ENCODE measurements at places on chromosomes 6 and 20.
A peak's percentile ranks its signal among the peaks of the same experiment; 100 is the strongest.

DNA sequence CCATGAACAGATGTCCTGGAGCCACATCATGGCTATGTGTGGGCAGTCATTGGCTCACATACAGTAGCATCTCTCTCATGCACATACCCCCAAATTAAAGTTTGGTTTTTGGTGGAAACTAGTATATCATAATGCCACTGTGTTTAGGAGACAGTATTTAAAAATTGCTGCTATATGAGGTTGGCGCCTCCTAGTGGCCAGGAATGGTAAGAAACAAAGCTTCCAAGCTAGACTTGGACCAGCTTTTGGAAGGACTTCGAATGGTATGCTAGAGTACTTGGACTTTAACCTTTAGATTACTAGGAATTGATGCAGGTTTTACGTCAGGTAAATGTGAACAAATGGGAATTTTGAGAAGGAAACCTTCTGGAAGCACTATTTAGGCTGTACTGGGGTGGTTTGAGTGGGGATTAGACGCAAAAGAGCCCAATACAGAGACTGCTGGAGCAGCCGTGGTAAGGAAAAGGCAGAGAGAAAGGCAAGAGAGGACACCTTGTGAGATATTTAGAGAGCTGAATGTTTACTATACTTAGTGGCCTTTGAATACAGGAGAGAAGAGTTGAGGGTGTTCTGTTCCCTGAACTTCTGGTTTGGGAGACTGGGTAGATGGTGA, 23.8 kb downstream of the PRSS35 start:
- peak; percentile 28 for DNase-seq

- peak; percentile 79 for DNase-seq
Observed at GRCh38 chr6:113995634-113996033, 24.7 kb upstream of the HDAC2 start.

DNA sequence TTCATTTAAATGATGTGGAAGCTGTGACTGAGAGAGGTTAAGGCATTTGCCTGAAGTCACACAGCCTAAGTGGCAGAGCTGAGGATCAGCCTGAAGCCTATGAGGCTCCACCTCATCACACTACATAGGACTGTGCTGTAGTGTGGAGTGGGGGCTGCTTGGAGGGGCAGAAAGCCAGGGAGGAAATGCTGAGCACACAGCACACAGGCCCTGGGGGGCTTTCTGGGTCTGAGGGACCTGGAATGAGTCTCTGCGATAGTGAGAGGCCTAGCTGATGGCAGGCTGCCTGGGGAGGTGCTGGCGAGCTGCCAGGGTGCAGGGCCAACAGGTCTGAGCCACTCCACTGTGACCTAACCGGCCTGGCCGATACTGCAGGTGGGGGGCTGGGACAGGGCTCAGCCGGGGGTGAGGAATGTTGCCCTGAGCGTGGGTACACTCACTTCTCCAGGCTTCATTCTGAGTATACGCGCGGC, 2.2 kb upstream of the ARHGAP40 start:
- no peak for DNase-seq

DNA sequence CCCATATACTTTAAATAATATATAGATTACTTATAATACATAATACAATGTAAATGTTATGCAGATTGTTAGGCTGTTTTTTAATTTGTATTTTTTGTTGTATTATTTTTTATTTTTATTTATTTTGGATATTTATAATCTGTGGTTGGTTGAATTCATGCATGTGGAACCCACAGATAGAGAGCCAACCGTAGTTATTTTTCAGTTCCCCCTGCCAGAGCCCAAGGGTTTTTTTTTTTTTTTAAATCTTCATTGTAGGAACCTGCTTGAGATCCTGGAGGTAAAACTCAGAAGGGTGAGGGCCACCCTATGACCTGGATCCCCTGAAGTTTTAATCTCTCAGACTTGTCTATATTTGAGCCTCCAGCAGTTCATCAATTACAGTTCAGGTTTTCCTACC, 133.2 kb downstream of the B3GAT2 start:
- no peak for DNase-seq

DNA sequence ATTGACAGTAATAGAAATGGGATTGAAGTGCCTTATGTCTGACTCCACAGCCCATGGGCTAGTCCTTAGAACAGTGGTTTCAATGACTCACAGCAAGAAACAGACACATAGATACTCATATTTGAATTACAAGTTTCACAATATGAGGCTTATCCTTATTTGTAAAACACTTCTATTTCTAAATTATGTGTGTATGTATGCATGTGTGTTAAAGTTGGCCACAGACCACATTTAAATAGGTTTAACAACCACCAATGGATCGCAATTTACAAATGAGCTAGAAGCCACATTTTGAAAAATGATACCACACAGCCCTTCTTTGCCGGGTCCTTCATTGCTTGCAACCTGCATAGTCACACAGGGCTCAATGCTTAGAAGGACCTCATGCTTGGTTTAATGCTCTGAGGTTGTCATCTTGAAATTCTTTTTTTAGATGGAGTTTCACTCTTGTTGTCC, 157.8 kb upstream of the PREP start:
- DNase-seq, result no peak

- no peak for DNase-seq
Observed at GRCh38 chr20:59666586-59666985, 62.2 kb downstream of the PHACTR3 start.

DNA sequence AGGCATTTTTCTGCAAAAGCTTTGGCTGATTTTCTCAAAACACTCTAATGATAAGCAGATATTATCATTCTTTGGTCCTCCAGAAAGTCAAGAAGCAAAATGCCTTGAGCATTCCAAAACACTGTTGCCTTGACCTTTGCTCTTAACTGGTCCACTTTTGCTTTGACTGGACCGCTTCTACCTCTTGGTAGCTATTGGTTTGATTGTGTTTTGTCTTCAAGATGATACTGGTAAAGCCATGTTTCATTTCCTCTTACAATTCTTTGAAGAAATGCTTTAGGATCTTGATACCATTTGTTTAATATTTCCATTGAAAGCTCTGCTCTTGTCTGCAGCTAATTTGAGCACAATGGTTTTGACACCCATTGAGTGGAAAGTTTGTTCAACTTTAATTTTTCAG, 35.6 kb upstream of the SDHAF4 start:
- DNase-seq, result no peak

DNA sequence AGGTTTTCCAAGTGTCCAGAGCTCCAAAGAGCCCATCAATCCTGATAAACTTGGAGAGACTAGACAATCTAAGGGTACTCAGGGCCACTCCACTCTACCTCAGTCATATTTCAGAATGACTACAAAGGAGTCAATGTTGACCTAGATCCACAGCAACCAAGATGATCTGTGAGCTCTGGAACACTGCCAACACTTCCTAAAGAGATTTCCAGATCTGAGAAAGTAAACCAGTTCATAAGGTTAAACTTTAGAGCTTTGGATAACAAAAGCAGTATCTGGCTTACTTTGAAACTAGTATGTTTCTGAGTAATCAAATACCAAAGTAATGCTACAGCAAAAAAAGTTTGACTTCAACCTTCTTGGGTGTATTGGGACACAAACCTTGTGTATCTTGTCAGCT, 122.7 kb downstream of the BTBD9 start:
- DNase-seq, result no peak

GRCh38 chr6:88679841-88680240, 283.6 kb downstream of the RNGTT start:
- no peak for DNase-seq

- peak; percentile 9 for DNase-seq
Observed at GRCh38 chr6:88301888-88302768, 136.0 kb upstream of the CNR1 start.

DNA sequence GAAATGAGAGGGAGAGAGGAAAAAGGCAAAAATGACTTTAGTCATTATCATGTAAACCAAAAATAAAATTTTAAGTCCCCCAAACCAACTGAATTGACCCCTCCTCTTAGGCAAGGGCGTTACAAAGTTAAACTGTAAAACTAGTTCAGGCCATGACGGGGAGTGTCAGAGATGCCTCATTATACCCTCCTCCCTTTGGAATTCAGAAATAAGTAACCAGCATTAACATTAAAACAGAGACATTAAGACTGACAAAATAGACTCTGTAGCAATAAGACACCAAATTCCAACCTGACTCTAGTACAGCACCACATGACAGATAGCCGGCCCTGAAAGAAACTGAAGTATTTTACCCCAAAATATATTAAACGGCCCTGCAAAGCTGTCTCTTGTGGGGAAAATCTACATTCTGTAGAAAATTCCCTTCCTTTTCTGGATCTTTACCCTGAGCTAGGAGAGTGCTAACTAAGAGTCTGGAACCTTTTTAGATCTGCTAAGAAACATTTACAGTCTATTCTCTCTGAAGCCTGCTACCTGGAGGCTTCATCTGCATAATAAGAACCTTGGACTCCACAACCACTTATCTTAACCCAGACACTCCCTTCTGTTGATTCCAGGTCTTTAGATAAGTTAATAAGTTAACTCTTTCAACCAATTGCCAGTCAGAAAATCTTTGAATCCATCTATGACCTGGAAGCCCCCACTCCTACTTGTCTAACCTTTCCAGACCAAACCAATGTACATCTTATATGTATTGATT, 150.7 kb downstream of the PKHD1 start:
- DNase-seq, result no peak

DNA sequence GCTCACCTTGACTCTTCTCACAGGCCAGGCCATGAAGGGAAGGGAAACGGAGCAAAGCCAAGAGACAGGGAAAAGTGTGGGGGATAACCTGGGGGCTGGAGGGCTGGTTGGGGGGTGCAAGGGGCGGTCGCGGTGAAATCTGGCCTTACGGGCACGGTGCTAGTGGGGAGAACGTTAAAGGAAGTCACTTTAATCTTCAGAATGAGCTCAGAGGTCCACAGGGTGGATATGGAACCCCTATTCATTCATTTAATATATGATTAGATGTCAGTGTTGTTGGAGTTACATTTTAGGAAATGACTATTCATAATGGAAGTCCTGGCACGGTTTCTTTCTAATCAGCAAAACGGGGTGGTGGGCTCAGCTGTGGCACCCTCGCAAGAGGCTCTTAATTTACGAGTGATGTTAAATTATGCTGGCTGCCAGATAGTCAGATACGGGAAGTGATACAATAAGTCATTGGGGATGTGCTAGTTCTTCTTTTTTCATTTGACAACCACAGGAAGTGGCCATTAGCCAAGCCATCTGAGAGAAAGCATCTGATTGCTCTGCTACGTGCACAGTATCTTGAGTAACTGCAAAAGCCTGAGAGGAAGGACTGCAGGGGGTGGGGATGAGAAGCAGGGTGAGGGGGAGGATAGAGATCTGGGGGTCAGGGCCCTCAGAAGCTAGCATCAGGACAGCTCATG, 253.0 kb downstream of the QKI start:
- DNase-seq, result no peak

DNA sequence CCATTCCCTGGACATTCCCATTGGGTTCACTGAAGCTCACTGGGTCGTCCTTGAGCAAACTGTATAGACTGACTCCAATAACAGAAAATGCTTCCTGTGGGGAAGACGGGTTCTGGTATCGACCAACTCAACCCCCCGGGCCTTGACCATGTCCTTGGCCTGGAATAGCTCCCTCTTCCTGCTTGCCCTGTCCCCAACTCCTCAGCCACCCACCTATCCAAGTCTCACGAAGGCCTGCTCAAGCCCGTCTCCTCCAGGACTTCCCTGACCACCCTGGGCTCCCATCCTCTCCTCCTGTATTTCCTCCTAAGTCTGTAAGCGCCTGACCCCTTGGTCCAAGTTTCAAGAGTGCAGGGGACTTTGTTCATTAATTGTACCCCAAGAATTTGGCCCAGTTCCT, 2.8 kb upstream of the HMGA1 start:
- no peak for DNase-seq

- DNase-seq, result no peak
Observed at GRCh38 chr6:152241013-152241766, 396.0 kb downstream of the SYNE1 start.

DNA sequence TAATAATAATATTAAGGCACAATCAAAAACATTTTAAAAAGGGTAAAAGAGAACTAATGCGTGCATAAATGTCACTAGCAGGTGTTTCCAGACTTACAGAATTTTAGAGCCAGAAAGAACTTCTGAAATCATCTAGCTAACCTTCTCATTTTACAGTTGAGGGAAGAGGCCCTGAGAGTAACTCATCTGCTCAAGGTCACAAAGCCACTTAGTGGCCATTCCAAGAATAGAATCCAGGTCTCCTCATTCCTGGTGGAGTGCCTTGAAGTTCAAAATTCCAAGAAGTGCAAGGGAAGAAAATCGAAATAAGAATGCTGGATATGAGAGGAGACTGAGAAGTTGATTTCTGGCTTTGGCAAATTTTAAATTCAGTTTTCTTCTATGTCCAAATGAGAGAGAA, 3.2 kb upstream of the KIAA0408 start:
- no peak for DNase-seq

DNA sequence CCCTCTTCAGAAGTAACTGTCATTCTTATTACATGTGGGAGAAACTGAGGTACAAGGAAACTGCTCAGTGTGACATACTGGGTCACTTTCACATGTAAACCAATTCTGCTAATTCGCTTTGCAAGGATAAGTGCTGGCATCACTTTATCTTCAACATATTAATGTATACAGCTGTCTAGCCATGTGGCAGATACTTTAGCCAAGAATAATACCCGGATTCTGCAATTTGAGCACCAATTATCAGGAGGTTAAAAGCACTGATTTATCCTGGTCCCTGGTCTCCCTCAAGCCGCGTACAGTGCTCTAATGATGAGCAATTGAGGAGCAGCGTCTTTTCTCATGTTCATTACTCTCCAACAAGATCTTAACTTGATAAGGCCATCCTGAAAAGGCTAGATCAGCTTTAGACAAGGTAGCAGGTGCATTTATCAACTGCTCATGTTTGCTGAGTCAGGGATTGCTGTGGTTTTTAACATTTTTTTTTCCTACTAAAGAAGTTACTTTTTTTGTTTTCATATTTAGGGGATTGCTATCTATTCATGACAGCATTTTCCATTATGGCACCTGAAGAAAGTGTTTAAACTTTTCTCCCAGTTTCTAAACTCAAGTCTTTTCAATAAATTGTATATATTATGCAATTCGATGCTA, 1066.3 kb upstream of the MAP3K7 start:
- DNase-seq, result no peak

DNA sequence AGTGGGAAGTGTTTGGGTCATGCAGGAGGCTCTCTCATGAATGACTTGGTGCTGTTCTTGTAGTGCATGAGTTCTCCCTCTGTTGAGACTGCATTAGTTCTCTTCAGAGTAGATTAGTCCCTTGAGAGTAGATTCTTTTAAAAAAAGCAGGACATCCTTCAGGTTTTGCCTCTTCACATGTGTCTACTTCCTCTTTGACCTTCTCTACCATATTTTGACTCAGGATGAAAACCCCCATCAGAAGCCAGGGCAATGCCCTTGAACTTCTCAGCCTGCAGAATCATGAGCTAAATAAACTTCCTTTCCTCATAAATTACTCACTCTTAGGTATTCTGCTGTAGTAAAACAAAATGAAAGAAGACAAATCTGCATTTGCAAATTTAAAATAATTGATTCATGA, 170.3 kb downstream of the CD109 start:
- no peak for DNase-seq

- DNase-seq, result no peak
Observed at GRCh38 chr20:63539441-63540370, 2.5 kb upstream of the PTK6 start.

- no peak for DNase-seq
Observed at GRCh38 chr6:16851758-16852157, 90.5 kb upstream of the ATXN1 start.

GRCh38 chr6:169528755-169529154, 173.1 kb downstream of the WDR27 start:
- DNase-seq, result no peak

GRCh38 chr6:14731611-14732010, 514.3 kb upstream of the JARID2 start:
- DNase-seq, result no peak

GRCh38 chr6:90537723-90538258, 49.1 kb downstream of the MAP3K7 start:
- DNase-seq, result no peak

All from fibroblast of the conjunctiva (primary cell).